ENCODE measurements at places on chromosomes 5 and 9. TPM values are rescaled to one million over a fixed set of nuclear protein-coding genes. Genes with fewer than 3 reads are reported as not detected.

- DNase-seq: no peak
Measured at GRCh38 chr9:121230256-121230655, 28.6 kb upstream of the RAB14 start.

DNA sequence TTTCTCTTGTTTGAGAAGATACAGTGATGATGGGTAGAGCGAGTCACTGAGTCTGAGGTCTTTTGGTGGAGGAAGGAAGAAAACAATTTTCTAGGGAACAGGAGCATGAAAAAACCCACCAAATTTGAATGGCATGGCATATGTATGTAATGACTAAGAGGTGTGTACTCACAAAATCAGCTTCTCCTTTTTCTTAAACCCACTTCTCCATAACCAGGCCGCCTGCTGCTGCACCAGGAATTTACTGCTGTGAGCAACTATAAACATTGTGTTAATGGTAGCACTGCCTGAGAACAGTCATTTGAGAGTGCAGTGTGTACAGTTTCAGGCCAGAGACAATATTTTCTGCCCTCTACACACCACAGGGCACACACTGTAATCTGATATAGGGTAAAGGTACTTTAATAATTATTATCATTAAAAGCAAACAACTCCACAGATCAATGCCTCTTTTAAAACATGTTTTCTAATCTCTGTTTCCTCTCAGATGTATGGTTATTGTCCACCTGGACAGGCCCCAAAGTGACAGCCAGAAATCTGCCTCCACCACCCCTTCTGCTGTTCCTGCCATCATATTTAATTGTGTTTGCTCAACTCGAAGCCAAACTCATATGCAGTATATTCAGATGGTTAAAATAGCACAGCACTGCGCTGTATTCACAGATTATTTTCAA, 241.6 kb downstream of the KIAA0825 start:
- DNase-seq: no peak

GRCh38 chr9:87793292-87793691, 67.4 kb downstream of the CTSL start:
- DNase-seq: no peak

Gene TAF11L5
- not detected for total RNA-seq

- no peak for DNase-seq
Measured at GRCh38 chr9:21121595-21122251, 19.9 kb downstream of the IFNW1 start.

- DNase-seq: no peak
Measured at GRCh38 chr5:644509-644908, 32.4 kb downstream of the CEP72 start.

GRCh38 chr9:72352911-72353388, 12.1 kb downstream of the ZFAND5 start:
- no peak for DNase-seq

- no peak for DNase-seq
Measured at GRCh38 chr5:168784454-168784853, 205.3 kb upstream of the PANK3 start.

DNA sequence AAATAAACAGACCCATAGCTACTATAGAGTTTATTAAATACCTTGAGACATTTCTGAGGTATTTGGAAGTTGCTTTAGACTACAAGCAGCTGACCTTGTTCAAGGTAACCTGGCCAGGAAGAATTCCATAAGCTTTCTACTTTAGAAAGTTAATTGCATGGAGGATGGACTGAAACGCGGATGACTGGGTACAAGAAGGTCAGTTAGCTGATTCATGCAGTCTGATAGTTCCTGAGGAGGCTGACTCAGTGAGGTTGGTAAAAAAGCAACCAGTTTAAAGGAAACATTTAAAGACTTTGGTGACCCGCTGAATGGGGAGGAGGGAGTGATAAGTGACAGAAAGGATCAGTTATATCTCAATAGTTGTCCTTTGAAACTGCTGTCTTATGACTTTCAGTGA, 670.1 kb upstream of the CDH9 start:
- DNase-seq: no peak

GRCh38 chr5:123350742-123351141, 72.5 kb downstream of the CEP120 start:
- no peak for DNase-seq

- no peak for DNase-seq
Measured at GRCh38 chr5:166517976-166518375, 1773.5 kb upstream of the WWC1 start.

DNA sequence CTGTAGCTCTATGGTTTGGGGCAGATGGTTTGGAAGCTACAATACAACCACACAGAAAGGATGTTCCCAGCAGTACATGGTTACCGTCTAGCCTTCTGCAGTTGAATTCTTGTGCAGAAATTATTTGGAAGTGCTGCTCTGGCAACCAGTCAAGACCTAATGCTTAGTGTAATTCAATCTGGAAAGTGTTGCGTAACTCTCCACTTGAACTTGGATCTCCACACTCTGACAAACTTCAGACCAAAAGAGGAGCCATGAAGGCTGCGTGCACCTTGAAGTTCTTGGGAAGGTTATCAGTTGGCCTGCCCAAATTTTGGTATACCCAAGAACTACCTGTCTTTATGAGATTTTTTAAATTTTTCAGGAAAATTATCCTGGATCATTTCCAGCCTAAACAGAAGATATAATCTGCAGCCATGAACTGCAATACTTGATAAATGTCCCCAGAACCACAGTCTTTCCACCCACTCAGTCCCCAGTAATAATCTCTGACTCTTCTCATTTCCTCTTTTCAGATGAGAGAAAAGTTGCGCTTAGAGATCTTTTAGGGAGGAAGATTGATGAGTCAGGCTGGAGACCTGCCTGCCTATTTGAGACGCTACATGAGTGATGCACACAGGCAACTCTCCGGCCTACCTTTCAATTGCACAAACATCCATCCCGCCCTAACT, 159.9 kb downstream of the FANCC start:
- DNase-seq: no peak

Gene GRM6
- not detected for total RNA-seq

- DNase-seq: no peak
Measured at GRCh38 chr9:134355561-134356279, 29.5 kb downstream of the RXRA start.

Gene OR1L4
- not detected for total RNA-seq

GRCh38 chr9:126474786-126475485, 138.8 kb upstream of the LMX1B start:
- DNase-seq: no peak

- DNase-seq: no peak
Measured at GRCh38 chr9:73173557-73174329, 22.1 kb downstream of the ANXA1 start.

Gene FRRS1L
- total RNA-seq: 1.7 TPM

GRCh38 chr5:24703934-24704333, 59.2 kb upstream of the CDH10 start:
- no peak for DNase-seq

DNA sequence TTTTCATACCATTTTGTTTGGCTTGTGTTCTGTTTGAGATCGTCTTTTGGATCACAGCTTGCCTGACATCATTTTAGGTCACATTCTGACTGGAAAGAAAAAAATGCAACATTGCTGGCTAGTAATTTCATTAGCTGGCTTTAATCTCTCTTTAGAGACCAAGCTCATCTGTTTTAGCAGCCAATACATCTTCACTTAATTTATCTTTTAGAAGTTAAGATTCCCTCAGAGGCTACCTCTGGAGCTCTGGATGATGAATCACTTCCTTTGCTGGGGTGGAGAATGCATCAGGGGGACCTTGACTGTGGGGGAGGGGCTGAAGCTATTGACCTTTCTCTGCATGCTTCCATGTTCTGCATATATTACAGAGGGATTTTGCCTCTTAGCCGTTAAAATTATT, 181.5 kb upstream of the OTULINL start:
- no peak for DNase-seq

Gene UGT3A1
- total RNA-seq: not detected

- DNase-seq: no peak
Measured at GRCh38 chr5:154923441-154924430, 14.3 kb downstream of the GEMIN5 start.

Data from tibial nerve (tissue), 4 donors.